ENCODE measurements at places on chromosomes 5 and 9.

- DNase-seq = no peak
Measured at GRCh38 chr5:13910637-13911288, 33.7 kb downstream of the DNAH5 start.

GRCh38 chr5:61941637-61942036 is 364.4 kb upstream of the KIF2A start:
- DNase-seq = no peak

DNA sequence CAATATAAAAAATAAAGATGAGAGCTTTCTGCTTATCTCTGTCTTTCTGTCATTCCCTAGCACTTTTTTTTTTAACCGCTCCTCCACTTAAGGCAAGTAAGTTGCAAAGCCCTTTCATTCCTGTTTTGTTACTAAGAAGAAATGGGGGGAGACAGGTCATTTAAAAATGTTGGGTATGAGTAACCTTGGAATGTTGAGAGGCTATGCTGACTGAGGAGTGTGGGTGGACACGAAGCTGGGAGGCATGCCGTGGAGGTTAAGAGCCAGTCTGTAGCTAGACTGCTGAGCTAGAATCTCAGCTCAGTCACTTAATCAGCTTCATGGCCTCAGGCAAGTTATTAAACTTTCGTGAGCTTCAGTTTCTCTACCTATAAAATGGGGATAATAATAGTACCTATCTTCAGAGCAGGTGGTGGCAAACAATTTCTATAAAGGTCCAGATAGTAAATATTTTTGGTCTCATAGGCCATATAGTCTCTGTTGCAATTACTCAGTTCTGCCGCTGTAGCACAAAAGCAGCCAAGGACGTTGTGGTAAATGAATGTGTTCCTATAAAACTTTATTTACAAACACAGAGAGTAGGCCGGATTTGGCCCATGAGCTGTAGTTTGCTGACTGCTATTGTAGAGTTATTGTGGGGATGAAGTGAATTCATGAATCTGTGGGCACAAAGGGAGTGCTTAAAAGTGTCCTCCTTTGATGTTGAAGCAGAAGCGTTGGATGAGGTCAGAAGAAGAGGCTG is 220.0 kb downstream of the GABBR2 start:
- no peak for DNase-seq

DNA sequence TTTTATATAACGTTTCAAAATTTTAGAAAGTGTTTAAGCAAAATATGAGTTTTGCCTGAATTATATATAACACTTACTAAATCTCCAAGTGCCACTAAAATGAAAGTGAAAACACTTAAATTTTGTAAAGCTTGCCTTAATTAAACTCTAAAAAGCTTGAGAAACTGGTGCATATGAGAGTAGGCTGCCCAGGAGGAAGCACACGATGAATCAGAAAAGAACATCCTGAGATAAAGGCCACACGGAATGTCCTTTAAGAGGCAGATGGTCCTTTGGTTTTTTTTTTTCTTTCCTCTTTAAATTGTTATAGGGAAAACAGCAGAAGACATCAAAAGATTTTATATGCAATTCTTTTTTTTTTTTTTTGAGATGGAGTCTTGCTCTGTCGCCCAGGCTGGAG is 60.3 kb downstream of the HABP4 start:
- DNase-seq = no peak

- no peak for DNase-seq
Measured at GRCh38 chr9:93020771-93021670, 37.5 kb upstream of the SUSD3 start.

- DNase-seq = no peak
Measured at GRCh38 chr5:72818866-72819534, 2.5 kb downstream of the TNPO1 start.

GRCh38 chr9:86052556-86053468 is 46.5 kb downstream of the GOLM1 start:
- DNase-seq = no peak

DNA sequence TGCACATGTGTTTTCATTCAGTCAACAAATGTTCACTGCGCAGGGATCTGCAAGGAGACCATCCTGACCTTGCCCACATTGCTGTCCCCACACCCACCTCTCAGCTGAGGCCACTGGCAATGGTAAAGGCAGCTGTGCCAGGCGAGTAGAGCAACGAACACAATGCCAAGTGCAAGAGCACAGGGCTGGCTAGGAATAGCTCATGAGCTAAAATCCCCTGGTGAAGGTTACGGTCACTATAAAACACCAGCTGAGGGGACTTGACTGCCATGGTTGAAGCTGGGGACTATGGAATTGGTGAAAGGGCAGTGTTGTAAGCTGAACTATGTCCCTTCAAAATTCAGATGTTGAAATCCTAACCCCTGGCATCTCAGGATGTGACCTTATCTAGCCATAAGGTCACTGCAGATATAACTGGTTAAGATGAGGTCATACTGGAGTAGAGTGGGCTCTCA is 96.1 kb downstream of the OTULIN start:
- no peak for DNase-seq

DNA sequence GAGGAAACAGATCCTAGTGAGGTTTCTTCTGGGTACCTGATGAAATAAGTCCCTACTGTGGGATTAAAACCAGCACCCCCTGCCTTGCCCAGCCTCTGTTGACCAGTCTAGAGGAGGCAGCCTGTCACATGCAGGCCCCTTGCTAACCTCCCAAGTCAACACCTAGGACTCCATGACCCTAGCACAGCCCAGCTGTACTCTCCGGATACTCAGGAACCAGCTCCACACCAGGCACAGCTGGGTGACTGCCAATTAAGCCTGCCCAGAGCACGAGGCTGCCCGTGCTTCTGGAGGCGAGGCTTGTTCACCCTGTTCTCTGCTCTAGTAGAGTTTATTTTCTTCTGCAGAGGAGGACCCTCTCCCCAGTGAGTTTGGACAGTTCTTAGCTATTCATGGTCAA is 92.5 kb downstream of the SNX24 start:
- no peak for DNase-seq

GRCh38 chr9:114461468-114461867 is 43.8 kb downstream of the WHRN start:
- no peak for DNase-seq

GRCh38 chr9:104858846-104859245 is 69.1 kb downstream of the ABCA1 start:
- DNase-seq = no peak

DNA sequence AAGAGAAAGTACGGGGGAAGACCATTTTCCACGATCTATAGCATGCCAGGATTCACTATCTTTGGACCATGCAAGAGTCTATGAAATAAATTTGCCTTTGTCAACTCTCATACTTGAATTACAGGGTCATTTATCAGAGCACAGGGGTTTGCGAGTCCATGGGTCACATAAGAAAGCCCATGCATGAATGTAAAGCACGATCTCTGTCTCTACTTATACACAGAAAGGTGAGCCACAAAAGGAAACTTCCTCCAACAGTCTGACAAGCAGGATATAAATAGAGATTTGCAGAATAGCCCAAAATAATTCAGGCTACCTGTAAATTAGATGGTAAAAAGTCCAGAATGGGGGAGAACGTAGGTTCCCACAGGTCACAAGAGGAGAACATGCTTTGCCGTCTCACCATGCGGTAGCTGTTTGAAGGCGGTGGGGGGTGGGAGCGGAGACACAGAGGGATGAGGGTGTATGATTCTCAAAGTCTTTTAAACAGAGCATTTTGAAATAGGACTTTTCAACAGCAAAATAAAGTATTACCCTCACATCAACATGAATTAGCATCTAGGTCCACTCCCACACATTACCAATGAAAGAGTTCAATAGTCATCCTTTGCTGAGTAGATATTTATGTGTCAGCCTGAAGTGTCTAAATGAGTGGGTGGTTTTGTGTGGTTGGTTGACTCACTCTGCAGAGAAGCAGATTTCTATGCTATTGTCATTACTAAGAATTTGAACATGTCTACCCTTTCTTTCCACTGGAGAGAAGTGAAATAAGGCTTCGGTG is 279.7 kb downstream of the EBF1 start:
- no peak for DNase-seq

GRCh38 chr9:75907923-75908322 is 17.4 kb downstream of the PCSK5 start:
- no peak for DNase-seq

GRCh38 chr9:3908731-3909130 is 382.9 kb upstream of the RFX3 start:
- no peak for DNase-seq

DNA sequence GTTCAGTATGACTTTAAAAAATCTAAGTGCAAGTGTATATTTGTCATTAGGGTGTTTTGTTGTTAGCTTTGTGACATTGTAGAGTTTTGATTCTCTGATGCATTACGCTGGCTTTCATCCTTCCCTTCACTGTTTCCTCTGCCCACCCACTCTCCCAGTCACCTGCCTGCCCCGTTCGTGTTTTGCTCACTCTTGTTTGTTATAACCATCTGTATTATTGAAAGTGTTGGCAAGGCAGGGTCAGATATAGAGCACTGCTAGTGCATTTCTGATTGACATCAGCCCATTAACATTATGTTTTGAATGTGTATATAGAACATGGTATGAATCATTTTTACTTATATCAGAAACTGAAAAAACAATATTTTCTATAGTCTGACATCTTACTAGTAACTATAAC is 27.3 kb downstream of the SCGB3A1 start:
- no peak for DNase-seq

DNA sequence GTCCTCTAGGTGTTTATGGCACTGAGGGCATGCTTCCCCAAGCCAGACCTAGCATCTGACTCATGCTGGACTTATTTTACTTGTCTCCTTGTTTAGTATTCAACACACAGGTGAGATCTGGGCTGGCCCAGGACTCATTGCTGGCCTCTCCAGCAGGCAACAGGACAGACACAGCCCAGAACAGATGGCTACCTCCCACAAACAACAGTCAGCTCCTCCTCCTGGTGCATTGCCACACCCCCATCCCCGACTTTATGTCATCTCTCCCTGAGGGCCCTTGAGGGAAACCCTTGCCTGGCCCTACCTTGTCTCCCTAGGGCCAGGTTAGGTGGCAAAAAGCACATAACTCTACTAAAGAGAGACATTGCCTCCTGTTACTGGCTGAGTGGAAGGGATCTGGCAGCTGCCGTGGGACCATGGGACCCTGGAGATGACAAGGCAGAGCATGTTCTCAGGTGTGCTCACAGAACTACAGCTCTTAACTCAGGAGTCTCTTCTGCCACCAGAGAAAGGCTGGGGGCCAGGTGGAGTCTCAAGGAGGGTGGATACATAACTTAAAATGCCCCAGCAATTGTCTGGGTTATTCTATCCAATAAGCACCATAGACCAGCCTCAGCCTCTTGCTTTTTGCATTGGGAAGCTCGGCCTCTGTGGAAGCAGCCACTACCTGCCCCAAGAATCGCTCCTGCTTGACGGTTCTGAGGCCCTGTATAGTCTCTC is 2.3 kb downstream of the ACSL6 start:
- DNase-seq = no peak

GRCh38 chr5:10885026-10885425 is 124.0 kb upstream of the DAP start:
- no peak for DNase-seq

GRCh38 chr9:137027369-137028262 is at the start of gene ABCA2:
TSS of gene ABCA2 (minus strand) at chr9:137028237. CDS start at chr9:137028140, 97 bp downstream.
- DNase-seq = no peak

DNA sequence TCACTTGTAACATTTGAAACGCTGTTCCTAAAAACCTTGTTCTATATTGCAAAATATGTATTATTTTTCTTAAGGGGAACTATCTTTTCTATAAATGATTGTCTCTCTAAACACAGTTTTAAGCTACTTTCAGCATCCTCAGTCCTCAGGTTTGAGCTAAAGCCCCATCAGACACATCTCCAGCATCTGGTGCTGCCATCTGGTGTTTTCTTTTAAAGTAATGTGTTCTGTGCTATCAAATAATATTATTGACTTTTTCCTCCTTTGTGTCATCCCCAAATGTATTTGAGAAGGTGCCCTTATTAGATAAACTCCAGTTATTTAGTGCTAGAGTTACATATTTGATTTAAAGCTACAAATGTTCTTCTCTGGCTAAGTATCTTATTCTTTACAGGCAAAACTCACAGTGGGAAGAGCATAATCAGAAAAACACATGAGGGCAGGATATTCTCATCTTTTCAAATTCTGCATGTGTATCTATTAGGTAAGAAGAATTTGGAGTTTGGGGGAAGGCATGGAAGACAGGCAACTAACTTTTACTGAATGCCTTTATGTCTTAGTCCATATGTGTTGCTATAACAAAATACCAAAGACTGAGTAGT is 27.5 kb downstream of the ZNF474 start:
- DNase-seq = no peak

GRCh38 chr9:114289106-114289505 is 33.8 kb upstream of the ORM1 start:
- no peak for DNase-seq

Measured in HL-60 (cell line).